Mesenteric fat pad (tissue), 1 donor: ENCODE measurements at places on chromosomes 6 and 20. TPM values are rescaled to one million over a fixed set of nuclear protein-coding genes. Genes with fewer than 3 reads are reported as not detected.

- DNase-seq = no peak
Observed at GRCh38 chr20:9038791-9039535, 29.9 kb upstream of the PLCB4 start.

GRCh38 chr20:57890202-57890800 lies 180.5 kb upstream of the PMEPA1 start:
- DNase-seq = peak; percentile 75

GRCh38 chr6:134733801-134734200 lies 216.1 kb downstream of the ALDH8A1 start:
- DNase-seq = no peak

DNA sequence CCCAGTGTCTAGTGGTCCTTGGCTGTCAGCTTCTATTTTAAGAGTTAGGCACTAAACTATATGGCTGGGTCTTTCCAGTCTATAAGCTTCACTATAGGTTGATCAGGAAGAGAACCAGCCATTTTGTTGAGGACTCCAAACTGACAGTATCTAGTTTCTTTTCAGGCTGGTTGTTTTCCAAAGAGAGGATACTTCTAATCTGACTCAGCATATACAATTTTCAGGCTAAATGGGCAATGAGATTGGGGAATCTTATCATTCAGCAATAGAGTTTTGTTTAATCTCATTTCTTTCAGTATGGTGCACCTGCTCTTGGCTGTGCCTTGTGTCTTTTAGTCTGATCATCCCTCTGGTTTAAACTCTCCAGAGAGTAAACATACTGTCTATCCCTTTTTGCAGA lies 20.4 kb upstream of the CTAGE9 start:
- DNase-seq = no peak

DNA sequence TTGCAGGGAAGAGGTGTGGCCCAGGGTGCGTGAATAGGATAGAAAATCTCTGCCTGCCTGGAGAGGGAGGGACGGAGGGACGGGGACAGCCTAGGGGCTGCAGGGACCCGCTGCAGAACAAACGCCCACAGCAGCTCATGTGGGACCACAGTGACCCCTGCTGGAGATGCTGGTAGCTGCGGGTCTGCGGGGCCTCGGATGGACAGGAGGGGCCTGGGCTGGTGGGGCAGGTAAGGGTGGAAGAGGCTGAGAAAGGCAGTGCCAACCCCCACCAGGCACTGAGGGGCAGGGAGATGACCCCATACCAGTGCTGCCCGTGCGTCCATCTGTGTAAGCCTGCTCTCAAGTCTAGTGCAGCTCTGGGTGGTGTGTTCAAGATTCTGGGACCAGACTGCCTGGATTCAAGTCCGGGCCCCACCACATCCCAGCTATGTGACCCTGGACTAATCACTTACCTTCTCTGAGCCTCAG lies 39.4 kb downstream of the KIAA1755 start:
- no peak for DNase-seq

DNA sequence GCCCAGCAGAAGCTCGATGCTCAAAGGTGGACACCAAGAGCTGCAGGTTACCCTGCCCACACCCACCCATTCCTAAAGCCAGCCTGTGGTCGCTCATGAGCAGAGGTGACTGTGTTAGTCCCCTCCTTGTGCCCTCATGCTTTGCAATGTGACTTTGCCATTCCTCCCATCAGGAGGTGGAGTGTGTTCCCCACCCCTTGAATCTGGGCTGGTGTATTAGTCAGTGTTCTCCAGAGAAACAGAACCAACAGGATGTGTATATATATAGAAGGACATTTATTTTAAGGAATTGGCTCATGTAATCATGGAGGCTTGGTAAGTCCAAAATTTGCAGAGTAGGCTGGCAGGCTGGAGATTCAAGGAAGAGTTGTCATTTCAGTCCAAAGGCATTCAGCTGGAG lies 54.4 kb upstream of the RNF24 start:
- DNase-seq = no peak

- DNase-seq = no peak
Observed at GRCh38 chr20:38828514-38829295, 23.2 kb downstream of the PPP1R16B start.

- peak; percentile 71 for DNase-seq
Observed at GRCh38 chr6:158627940-158628211, 16.7 kb downstream of the DYNLT1 start.

GRCh38 chr20:34517114-34517505 lies 888 bp downstream of the DYNLRB1 start:
- no peak for DNase-seq

The KCNQ2 gene
- not detected for total RNA-seq

The SLC22A2 gene
- total RNA-seq = not detected
